ENCODE measurements at places on chromosomes 2 and 18.

GRCh38 chr18:53234610-53235009 lies 894.6 kb downstream of the DCC start:
- DNase-seq = no peak

DNA sequence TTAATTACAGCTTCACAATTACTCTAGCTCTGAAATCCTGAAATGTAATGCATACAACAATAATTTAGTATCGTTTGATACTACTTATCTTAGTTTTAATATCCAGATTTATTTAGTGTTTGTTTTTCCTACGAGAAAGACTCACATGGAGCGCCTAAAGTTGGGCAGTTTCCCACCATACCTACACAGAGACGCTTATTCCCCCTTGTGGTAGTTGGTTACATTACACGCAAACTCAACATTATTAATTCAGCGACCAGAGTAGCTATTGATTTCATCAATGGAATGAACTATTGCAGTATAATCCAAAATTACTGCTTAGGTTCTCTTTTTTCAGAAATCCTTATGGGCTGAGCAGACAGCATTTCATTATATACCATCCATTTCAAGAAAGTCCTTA lies 164.0 kb upstream of the REG3G start:
- DNase-seq = no peak

- DNase-seq = no peak
Observed at GRCh38 chr2:7749895-7750559, 832.8 kb downstream of the RNF144A start.

GRCh38 chr2:34179511-34179910 lies 580.4 kb upstream of the FAM98A start:
- DNase-seq = no peak

GRCh38 chr2:152242787-152243472 lies 67.4 kb upstream of the STAM2 start:
- no peak for DNase-seq

GRCh38 chr18:48713309-48713708 lies 174.5 kb downstream of the CTIF start:
- DNase-seq = no peak

GRCh38 chr2:31032475-31032874 lies 105.8 kb downstream of the GALNT14 start:
- DNase-seq = no peak

DNA sequence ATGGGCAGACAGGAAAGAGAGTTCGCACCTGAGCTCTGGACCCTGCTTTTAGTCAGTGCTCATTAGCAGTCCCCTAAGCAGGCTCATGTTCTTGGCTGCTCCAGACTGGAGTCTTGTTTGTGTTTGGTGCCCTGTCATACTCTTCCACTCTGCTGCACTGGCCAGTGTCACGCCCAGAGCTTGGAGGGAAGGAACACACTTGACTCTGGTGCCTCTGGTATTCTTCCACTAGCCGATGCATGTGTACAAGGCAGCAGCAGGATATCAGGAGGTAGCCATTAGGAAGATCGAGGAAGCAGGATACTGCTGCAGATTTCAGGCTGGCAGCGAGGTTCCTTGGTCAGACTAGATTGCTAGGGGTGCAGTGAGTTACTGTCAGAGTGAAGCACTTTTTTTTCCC lies 81.4 kb upstream of the B3GNT2 start:
- DNase-seq = no peak

- no peak for DNase-seq
Observed at GRCh38 chr2:183219888-183220287, 95.6 kb downstream of the NUP35 start.

DNA sequence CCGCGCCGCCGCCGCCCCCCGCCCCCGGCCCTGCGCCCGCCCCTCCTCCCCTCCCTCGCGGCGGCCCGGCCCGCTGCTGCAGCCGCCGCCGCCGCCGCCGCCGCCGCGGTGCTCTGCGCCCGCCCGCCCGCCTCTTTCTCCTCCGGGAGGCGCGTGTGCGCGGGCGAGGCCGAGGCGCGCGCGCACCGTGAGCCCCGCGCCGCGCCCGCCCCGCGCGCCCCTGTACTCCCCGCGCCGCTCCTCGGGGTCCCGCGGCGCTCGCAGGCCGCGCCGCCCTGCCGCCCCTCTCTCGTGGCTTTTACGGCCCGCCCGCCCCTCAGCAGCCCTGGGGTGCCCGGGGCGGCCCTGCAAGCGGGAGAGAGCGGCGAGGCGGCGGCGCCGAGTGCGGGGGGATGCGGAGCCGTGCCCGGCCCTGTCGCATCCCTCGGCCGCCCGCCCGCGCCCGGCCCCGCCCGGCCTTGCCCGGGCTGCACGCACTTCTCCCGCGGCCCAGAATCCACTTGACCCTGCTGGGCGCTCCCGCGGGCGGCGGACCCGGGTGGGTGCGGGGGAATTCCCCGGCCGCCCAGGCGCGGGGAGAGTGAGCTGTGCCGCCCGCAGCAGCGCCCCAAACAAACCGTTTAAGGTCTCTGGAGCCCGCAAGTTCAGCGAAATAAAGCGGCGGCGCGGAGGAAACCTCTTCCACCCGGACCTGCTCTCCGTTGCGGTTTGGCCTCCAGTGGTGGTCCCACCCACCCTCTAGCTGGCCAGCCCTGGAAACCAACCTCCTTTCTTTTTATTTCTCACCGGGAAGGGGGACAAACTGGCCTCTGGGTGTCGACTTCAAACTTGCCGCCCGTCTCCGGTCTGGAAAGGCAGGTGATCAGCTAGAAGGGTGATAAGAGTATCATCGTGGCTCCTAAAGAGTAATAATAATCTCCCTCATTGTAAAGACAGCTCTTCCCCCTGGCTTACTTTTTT lies 37.4 kb downstream of the AFF3 start:
- DNase-seq = no peak

- DNase-seq = no peak
Observed at GRCh38 chr2:26033270-26033817, 540 bp upstream of the RAB10 start.

DNA sequence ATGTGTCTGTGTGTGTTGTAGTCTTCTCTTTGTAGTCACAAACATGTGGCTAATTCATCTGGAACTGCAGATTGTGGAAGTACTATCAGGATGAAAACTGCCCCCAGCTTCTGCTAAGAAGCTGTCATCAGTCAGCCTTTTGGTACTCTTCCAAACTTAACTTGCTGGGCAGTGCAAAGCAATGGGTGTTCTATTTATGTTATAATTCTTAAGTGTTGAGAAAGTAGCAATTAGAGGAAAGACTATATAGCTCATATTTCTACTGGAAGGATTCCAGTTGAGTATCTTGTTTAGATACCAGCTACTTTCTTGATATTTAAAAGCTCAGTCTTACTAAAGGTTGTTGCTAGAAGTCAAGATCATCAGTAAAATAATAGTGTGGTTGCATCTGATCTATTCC lies 52.1 kb downstream of the SLC38A11 start:
- DNase-seq = no peak

DNA sequence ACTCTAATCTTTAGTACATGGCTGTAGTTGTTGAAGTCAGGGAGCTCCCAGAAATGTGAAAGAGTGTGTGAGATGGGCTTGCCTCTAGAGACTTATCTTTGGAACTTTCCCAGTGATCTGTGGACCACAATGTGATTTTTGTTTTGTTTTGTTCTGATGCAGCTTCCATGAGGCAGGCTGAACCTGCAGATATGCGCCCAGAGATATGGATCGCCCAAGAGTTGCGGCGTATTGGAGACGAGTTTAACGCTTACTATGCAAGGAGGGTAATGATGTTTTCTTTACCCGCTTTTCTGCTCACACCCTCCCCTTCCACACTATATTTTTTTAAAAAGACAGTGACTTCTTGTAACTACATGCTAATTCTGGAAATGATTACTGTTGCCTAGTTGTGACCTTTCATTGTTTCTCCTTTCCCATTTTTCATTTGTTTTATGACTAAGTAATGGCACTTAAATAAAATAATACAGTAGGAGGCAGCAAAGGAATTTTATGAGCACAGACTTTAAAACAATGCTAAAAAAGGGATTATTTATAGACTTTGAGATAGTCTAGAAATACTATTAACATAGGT lies 29.3 kb downstream of the BCL2L11 start:
- no peak for DNase-seq

DNA sequence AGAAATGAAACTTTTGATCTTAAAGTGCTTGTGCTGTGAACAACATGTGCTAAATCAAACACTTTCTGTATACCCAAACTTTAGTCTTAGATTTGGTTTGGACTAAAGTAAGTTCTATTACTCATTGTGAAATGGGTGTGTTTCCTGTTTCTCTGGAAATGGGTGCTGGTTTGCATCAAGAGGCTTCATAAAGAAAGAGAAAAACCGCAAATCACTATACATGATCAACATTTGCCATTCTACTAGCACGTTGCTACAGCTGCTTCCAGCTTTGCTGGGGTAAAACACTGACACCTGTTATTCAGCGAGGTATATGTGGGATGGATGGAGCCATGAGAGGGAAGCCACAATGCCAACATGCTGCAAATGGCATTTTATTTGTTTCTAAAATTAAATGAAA lies 547.0 kb upstream of the ACVR2A start:
- no peak for DNase-seq

GRCh38 chr2:171431677-171432167 lies 2.1 kb downstream of the METTL8 start:
- DNase-seq = no peak

GRCh38 chr2:69572641-69573040 lies 70.9 kb downstream of the AAK1 start:
- DNase-seq = no peak

DNA sequence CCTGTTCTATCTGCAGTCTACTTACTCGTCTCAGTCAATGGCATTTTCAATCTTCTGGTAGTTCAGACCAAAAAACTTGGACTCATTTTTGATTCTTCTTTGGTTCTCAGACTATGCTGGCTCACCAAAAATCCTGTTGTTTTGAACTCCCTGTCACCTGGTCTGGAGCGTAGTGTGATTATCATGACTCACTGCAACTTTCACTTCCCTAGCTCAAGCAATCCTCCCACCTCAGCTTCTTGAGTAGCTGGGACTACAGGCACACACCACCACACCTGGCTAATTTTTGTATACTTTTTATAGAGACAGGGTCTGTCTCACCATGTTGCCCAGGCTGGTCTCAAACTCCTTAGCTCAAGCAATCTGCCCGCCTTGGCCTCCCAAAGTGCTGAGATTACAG lies 163.3 kb upstream of the CDH7 start:
- no peak for DNase-seq

DNA sequence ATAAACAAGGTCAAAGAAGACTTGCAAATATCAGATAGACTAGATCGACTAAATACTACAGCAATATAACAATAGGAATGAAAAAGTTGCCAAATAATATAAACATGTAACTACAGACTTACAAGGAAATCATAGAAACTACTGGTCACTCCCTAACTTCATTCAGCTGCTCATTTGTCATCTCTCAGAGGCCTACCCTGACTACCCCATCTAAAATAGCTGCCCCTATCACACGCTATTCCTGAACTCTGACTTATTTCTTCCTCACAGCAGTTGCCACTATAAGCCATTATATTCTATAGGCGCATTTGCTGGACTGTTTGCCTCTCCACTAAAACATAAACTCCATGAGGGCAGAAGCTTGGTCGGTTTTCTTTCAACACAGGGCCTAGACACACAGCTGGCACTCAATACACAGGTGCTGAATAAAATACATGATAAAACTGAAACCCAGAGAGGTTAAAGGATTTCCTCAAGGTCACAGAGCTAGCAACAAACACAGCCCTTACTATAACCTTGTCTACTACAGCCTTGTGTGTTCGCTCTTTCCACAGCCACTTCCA lies 1.8 kb downstream of the STRN start:
- no peak for DNase-seq

- no peak for DNase-seq
Observed at GRCh38 chr18:23725827-23726661, 36.8 kb downstream of the LAMA3 start.

GRCh38 chr18:51516478-51517038 lies 319.1 kb upstream of the MEX3C start:
- DNase-seq = no peak

GRCh38 chr2:121721926-121722325 lies 14.7 kb downstream of the NIFK start:
- no peak for DNase-seq

GRCh38 chr2:43540021-43540779 lies 55.6 kb downstream of the THADA start:
- no peak for DNase-seq
